Daoy (cell line): ENCODE measurements at places on chromosomes 16 and 17. TPM values are rescaled to one million over a fixed set of nuclear protein-coding genes. Genes with fewer than 3 reads are reported as not detected.

Gene LITAFD
- total RNA-seq, result not detected in 2 replicates

GRCh38 chr17:3555189-3555796, 2.3 kb downstream of the TRPV3 start:
- DNase-seq, result no peak

Gene HBA1
- not detected in 2 replicates for total RNA-seq

DNA sequence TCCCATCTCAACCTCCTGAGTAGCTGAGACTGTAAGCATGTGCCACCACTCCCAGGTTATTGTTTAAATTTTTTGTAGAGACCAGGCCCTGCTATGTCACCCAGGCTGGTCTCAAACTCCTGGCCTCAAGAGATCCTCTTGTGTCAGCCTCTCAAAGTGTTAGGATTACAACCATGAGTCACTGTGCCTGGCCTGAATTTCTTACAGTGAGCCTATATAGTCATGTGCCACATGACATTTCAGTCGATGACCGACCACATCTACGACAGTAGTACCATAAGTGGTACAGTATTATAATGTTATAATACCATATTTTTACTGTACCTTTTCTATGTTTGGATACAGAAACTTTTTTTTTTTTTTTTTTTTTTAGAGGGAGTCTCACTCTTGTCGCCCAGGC, 195.3 kb downstream of the STX8 start:
- DNase-seq, result no peak

- DNase-seq, result no peak
These were observed 266.3 kb downstream of the FOXL1 start for GRCh38 chr16:86844695-86845094.

- no peak for DNase-seq
These were observed 1540.3 kb downstream of the CDH11 start for GRCh38 chr16:63581570-63581969.

- no peak for DNase-seq
These were observed 13.9 kb downstream of the NGFR start for GRCh38 chr17:49508866-49509587.

DNA sequence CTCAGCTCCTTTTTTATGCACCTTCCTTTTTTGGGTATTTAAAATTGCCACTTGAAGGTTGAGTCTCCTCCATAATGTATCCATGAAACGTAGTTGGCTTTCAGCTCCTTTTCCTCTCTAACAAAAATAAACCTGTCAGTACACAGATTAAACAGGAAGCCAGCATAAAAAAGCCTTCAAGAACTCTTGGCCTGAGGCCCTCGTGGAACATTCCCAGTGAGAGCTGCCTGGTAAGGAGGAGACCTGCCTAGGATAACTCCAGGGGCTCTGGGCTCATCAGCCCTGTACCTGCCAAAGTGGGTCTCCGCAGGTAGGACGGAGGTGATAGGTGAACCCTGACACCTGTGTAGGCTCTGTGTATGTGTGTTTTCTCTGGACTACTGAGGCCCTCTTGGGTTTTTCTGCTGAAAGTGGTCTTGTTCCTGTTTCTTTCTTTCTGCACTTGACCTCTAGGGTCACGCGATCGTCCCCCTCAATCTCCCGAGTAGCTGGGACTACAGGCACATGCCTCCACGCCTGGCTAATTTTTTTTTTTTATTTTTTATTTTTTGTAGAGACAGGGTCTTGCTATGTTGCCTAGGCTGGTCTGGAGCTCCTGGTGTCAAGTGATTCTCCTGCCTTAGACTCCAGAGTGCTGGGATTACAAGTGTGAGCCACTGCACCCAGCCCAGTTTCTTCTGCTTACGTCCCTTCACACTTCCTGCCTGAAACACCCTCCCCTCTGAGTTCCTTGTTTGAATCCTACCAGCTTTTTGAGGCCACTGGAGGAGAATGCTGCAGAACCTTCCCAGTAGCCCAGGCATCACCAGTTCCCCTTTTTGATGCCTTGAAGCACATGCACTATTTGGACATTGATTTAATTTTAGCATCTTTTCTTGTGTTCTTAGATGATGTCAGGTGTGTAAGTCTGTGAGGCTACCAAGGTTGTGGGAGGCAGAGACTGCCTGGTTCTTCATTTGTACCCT, 9.8 kb downstream of the PGS1 start:
- no peak for DNase-seq

GRCh38 chr17:49546546-49547535, 28.8 kb upstream of the NXPH3 start:
- DNase-seq, result no peak

Gene CES4A
- not detected in 2 replicates for total RNA-seq

DNA sequence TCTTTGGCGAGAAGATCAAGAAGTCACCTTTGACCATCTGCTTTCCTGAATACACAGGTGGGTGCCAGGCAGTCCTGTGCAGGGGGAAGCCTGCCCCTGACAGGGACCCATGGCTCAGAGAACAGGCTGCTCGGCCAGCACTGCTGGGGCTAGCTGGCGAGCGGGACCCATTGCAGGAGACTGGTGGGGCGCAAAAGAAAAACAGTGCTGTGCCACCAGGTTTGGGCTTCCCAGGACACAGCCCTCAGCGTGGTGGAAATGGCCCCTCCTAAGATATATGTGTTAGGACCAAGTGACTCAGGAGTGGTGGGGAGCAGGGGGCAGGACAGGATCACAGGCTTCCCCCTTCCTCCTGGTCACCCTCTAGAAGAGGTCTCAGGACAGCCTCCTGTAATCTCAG, 73.9 kb downstream of the AMFR start:
- no peak for DNase-seq

DNA sequence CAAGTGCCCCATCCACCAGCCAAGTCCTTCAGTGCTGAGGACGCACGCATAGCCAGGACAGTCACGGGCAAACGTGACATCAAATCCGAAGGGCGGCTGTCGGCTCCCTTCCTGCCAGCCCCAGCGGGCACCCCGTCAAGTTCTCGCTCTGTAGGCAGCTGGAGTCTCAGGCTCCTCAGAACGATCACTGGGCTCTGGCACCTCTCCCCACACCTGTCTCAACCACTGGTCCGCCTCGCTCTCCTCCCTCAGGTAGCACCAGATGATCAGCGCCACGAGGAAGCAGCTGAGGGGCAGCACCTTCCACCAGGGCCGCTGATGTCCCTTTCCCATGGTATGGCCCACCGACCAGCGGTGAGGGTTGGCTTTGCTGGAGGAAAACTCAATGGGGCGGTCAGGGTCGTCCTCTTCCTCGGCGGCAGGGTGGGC, 422 bp downstream of the UQCC4 start:
- DNase-seq, result no peak

Gene DNAH3
- 0.06 TPM in 1 of 2 replicates, not detected in the other for total RNA-seq

DNA sequence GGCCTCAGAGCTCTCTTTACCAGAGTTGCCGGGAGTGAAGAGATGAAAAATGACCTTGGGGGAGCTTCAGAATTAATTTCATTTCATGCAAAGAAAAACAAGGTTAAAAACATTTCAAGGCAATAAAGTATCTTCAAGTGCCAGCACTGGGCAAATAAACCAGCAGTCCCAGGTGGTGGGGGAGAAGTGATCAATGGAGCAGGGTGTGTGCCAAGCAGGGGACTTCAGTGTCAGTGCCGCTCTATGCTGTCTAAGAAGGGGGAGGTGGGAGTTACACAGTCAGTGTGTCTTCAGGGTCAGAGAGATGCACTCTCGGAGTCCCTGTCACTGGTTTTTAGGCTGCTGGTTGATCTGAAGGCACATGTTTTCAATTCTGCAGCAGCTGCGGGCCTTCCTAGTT, 57.2 kb upstream of the MGAT5B start:
- no peak for DNase-seq

Gene CNOT1
- total RNA-seq, result 59.3 and 63.9 TPM in 2 replicates

Gene PRCD
- total RNA-seq, result 0.51 TPM in 1 of 2 replicates, not detected in the other

DNA sequence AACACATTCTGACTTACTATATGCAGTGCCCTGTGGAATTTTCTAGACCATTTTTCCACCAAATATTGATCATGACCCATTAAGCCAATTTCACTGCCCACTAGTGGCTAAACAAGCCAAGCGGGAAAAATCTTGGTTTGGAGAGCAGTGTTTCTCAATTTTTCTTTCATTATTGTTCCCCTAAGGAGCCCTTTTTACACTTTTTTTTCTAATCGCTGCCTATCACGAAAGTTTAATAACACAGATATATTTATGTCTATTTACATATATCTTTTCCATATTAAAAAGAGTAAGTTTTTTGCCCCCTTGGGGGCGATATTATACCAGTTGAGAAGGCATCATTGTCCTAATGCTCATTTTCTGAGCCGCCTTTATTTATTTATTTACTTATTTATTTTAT, 10.8 kb upstream of the TLCD3B start:
- DNase-seq, result no peak

Gene FSCN2
- 0.17 TPM in 1 of 2 replicates, not detected in the other for total RNA-seq

DNA sequence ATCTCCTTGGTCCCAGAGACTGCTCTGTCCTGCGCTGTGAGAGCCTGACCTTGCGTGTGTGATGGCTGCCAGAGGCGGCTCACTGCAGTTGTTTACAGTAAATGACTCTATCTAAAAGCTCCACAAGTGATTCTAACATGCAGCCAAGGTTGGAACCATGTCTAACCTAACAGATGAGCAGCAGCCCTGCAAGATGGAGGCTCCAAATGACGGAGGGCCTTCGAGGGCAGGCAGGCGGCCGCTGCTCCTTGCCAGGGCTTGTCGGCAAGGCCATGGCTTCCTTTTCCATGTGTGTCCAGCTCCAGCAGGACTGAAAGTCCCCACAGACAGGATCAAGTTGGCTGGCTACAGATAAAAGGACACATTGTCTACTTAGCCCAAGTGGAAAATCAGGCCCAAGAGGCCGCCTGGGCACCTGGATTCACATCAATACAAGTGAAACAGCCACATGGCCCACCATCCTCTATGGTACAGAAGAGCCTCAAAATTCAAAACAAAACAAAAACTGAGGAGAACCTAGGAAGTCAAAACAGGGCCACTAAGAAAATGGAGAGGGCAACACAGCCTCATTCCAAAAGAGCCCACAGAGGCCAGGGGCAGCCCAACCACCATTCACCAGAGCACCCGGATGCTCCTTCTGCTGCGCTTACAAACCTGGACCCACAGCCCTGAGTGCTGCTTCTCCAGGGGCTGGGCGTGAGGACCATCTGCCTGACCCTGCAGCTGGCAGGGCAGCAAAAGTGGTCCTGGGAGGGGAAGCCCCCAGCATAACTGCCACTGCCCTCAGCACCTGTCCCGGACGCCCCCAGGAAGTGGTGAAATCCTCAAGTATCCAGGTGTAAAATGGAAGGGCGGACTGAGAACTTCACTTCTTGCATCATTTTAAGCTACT, 65.0 kb downstream of the AMFR start:
- no peak for DNase-seq

- DNase-seq, result peak; percentile 15
These were observed 214.2 kb downstream of the STX8 start for GRCh38 chr17:9361188-9361955.

- no peak for DNase-seq
These were observed 510.7 kb downstream of the HAPSTR1 start for GRCh38 chr16:9602189-9602588.

DNA sequence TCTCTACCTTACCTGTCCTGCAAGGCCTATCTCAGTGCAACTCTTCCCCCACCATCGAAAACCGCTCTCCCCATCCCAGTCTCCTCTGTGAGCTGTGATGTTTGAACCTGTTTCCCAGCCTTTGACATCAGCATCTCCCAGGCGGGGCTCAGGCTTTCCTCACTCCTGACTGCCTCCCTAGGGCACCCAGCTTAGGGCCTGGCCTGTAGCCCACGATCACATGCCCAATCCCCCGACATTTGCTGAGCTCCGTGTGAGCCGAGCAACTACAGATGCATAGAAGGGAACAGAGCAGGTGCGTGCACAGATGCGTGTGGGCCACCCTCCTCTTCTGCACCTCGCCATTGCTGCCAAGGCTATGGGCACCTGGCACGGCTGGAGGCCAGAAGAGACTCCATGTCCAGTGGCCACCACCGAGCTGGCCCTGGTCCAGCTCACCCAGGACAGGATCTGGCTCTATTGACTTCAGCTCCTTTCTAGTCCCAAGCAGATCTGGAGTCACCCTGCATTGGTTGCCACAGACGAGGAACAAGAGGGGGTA, 35.5 kb upstream of the CMIP start:
- DNase-seq, result no peak

Gene AATK
- 0.09 and 0.17 TPM in 2 replicates for total RNA-seq

Gene GDPD3
- total RNA-seq, result 0.57 and 0.77 TPM in 2 replicates

DNA sequence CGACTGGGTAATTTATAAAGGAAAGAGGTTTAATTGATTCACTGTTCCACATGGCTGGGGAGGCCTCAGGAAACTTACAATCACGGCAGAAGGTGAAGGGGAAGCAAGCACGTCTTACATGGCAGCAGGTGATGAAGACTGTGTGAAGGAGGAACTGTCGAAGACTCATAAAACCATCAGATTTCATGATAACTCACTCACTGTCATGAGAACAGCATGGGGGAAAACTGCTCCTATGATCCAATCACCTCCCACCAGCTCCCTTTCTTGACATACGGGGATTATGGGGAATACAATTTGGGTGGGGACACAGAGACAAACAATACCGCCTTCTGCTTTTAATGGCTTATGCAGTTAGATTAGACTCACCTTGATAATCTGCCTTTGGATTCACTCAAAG, 19.4 kb upstream of the IRF8 start:
- DNase-seq, result no peak

DNA sequence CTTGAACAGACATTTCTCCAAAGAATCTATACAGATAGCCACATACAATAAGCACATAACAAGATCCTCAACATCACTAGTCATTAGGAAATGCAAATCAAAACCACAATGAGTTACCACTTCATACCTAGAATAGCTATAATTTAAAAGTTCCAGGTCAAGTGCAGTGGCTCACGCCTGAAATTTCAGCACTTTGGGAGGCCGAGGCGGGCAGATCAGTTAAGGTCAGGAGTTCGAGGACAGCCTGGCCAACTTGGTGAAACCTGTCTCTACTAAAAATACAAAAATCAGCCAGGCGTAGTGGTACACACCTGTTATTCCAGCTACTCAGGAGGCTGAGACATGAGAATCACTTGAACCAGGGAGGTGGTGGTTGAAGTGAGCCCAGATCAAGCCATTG, 19.9 kb downstream of the RANBP10 start:
- no peak for DNase-seq
